Vagina (tissue), 2 donors: ENCODE measurements at places on chromosomes 12 and 14. TPM values are rescaled to one million over a fixed set of nuclear protein-coding genes. Genes with fewer than 3 reads are reported as not detected.

The SLCO1C1 gene
- total RNA-seq = not detected

The SERPINA3 gene
- 328 TPM for total RNA-seq

The NRXN3 gene
- 4.7 TPM for total RNA-seq

The TAS2R46 gene
- total RNA-seq = 2.0 TPM

The RIPK3 gene
- 10.1 TPM for total RNA-seq

DNA sequence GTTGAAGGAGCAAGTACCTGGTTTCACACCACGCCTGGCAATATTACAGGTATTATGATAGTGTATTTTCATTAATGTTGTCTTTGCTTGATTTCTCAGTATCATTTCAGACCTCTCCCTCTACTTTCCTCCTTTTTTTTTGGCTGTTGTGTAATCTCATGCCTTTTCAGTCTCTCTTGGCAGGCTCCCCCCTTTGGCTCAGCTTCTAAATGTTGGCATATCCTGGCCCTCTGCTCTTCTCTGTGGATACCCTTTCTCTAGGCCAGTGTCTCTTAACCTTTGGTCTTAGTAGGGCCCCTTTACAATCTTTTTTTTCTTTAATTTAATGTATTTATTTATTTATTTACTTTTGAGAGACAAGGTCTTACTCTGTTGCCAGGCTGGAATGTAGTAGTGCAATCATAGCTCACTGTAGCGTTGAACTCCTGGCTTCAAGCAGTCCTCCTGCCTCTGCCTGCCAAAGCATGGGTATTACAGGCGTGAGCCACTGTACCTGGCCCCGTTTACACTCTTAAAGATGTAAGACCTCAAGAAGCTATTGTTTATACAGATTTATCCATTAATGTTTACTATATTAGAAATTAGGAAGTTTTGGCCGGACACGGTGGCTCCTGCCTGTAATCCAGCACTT lies 12.8 kb downstream of the MTHFD1 start:
- H3K27ac ChIP-seq = no peak overlapping the region
- H3K4me1 ChIP-seq = no peaks in the 10 kb centered on the region
- no peak overlapping the region for H3K4me3 ChIP-seq
- H3K36me3 ChIP-seq = no peaks in the 10 kb centered on the region
- H3K27me3 ChIP-seq = no peaks in the 10 kb centered on the region
- no peak for DNase-seq

GRCh38 chr14:100106250-100107112 lies 41.3 kb downstream of the EVL start:
- DNase-seq = no peak
- H3K36me3 ChIP-seq = no peaks in the 10 kb centered on the region
- H3K27ac ChIP-seq = peak overlapping the region; percentile 30
- H3K4me1 ChIP-seq = peaks cover 63% of the 10 kb centered on the region
- H3K27me3 ChIP-seq = no peaks in the 10 kb centered on the region
- H3K4me3 ChIP-seq = no peak overlapping the region

DNA sequence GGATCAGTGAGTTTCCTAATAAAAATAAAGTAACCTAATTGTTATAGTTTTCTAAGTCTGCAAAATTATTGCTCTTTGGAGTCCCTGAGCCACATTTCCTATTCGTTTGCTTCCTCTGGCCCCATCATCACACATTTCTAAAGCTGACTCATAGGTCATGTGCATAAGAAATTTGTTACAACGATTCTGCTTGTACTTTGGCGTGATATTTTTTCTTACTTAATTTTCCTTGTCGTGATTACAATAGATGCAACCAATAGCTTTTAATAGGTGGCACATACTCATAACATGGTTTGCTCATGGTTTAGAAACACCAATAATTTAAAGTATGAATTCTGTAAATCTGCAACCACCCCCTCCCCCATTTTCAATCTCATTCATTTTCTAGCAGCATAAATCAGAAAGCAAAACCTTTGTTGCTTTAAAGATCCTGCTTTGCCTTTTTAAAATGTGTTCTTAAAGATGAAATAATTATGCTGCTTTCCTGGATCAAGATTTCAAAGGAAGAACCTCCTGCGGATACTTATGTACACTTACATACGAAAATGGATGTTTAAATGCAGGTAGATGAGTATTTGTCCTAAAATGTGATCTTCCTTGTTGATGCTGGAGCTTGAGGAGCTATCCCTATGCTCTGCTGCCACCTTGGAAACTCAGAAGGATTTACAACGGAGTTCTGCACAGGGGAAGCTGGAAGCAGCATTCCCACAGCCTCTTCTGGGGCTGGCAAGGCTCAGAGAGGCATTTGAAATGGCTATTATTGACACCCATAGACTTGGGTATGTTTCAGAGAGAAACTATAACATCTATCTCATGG lies 1.7 kb upstream of the FLRT2 start:
- H3K27ac ChIP-seq = peak overlapping the region; percentile 81
- no peaks in the 10 kb centered on the region for H3K36me3 ChIP-seq
- no peak for DNase-seq
- no peaks in the 10 kb centered on the region for H3K27me3 ChIP-seq

GRCh38 chr12:8917751-8918150 lies 3.4 kb downstream of the PHC1 start:
- H3K27me3 ChIP-seq = no peaks in the 10 kb centered on the region
- H3K36me3 ChIP-seq = no peaks in the 10 kb centered on the region
- H3K4me3 ChIP-seq = no peak overlapping the region
- DNase-seq = no peak
- H3K4me1 ChIP-seq = peaks cover 32% of the 10 kb centered on the region

DNA sequence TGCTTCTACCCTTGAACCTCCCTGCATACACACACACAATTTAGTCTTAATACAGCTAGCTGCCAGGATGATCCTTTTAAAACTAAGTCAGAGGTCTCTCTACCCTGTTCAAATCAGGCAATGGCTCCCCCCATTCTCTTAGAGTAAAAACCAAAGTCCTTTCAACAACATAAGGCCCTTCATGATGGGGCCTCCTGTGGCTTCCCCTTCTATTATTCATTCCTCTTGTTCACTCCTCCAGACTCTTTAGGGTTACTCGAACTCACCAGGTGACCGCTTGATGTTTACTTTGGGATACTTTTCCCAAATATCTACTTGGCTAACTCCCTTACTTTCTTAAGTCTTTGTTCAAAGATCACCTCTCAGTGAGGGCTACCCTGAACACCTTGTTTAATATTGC lies 30.4 kb downstream of the DENND5B start:
- H3K27me3 ChIP-seq = no peaks in the 10 kb centered on the region
- no peak for DNase-seq
- no peaks in the 10 kb centered on the region for H3K4me1 ChIP-seq
- no peaks in the 10 kb centered on the region for H3K36me3 ChIP-seq

DNA sequence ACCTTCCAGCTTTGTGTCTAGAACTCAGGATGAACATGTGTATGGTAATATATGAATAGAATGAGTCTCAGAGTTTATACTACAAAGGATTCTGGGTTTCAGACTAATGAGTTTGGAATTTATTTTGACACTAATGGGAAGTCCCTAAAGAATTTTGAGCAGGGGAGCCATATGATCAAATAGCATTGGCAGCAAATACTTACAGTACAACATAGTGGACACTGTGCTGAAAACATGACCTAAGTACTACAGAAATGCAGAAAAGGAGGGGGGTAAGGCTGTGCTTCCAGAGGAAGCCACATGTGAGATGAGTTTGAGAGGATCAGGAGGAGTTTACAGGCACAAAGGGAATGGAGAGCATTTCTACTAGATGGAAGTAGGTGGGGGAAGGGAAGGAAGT lies 225.8 kb downstream of the C12orf42 start:
- no peak for DNase-seq
- H3K36me3 ChIP-seq = no peaks in the 10 kb centered on the region
- H3K4me1 ChIP-seq = no peaks in the 10 kb centered on the region
- no peak overlapping the region for H3K4me3 ChIP-seq

- H3K27ac ChIP-seq = no peak overlapping the region
- H3K36me3 ChIP-seq = peaks cover 13% of the 10 kb centered on the region
- H3K27me3 ChIP-seq = no peaks in the 10 kb centered on the region
Measured at GRCh38 chr14:64950889-64951288, 8.3 kb upstream of the GPX2 start.
